GM23338 (cell line): ENCODE measurements at places on chromosomes 6 and 20.

- no peak overlapping the region for H3K4me3 ChIP-seq
- no peaks in the 10 kb centered on the region; the same call in 1 of the 2 replicates for H3K4me1 ChIP-seq
- no peak overlapping the region for H3K27ac ChIP-seq
- no peaks in the 10 kb centered on the region for H3K36me3 ChIP-seq
- no peaks in the 10 kb centered on the region for H3K27me3 ChIP-seq
These were observed 112.0 kb upstream of the SGK1 start for GRCh38 chr6:134429861-134430380.

DNA sequence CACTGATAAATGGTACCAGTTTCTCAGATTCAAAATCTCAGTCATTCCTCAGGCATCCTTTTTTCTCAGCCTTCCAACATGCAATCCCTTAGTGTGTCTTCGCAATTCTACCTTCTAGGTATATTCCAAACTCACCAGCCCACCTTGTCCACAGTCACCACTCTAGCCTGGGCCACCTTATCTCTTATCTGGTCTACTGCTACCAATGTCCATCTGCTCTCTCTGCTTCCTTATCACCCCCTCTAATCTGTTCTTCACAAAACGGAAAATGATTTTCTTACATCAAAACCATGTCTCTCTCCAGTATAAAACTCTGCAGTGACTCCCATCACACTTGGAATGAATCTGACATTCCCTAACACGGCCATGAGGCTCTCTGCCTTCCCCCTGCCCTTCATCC is 91.9 kb downstream of the PREP start:
- DNase-seq, result no peak
- no peak overlapping the region for H3K27ac ChIP-seq
- no peak overlapping the region for H3K4me3 ChIP-seq
- no peaks in the 10 kb centered on the region for H3K4me1 ChIP-seq
- H3K36me3 ChIP-seq, result no peaks in the 10 kb centered on the region

DNA sequence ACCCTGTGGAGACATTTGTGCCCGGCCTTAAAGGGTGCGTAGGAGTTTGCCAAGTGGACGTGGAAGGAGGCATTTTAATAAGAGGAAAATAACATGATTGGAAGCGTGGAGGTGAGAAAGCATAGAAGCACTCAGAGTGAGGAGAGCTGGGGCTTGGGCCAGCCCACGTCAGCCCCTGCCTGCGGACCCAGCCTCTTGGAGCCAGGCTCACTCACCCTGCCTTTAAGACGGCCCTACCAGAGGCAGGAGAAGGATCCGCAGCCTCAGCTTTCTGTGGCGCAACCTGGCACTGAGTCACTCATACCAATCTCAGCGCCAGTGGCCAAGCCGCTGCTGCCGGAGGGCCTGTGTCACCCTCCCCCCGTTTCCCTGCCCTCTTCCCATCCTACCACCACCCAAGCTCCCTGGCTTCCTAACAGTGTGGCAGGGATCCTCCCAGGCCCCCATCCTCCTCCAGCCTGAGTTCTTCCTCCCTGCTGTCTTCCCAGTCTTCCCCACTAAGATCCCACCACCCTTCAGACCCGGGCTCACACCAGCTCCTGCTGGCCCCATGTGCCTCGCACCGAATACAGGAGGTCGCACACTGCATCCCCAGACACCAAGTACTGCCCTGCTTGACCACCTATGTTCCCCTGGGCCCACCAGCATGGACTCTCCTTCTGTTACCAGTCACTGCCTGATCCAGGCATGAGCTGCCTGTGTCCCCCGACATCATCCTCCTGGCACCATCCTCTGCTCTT is 285.2 kb downstream of the UST start:
- no peaks in the 10 kb centered on the region for H3K27me3 ChIP-seq
- no peak for DNase-seq
- H3K36me3 ChIP-seq, result no peaks in the 10 kb centered on the region
- peaks cover 24% of the 10 kb centered on the region for H3K4me1 ChIP-seq
- H3K4me3 ChIP-seq, result no peak overlapping the region
- H3K27ac ChIP-seq, result no peak overlapping the region

- no peak overlapping the region for H3K27ac ChIP-seq
- H3K36me3 ChIP-seq, result peaks cover 10% of the 10 kb centered on the region; the same call in 1 of the 2 replicates
- peaks cover 30% of the 10 kb centered on the region for H3K27me3 ChIP-seq
- H3K4me1 ChIP-seq, result peaks cover 9% of the 10 kb centered on the region
- DNase-seq, result no peak
- H3K4me3 ChIP-seq, result no peak overlapping the region
These were observed 25.3 kb downstream of the RBCK1 start for GRCh38 chr20:433300-433975.

DNA sequence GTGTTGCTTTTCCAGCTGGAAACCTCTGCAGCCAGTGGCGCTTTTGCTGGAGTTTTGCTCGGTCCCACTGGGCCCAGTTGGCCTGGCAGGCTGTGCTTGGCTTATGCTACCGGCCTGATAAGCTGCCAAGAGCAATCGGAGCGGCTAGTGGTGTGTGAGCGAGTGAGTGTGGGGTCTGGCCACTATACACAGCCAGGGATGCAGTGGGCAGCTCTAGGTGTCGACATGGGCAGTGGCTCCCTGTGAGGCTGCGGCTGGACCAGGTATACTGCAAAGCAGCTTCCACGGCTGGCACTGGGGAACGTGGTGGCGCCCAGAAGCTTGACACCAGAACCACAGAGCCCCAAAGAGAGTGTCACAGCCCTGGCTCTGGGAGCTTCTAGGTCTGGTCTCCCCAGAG is 996.5 kb downstream of the GRIK2 start:
- H3K36me3 ChIP-seq, result no peaks in the 10 kb centered on the region
- no peak overlapping the region for H3K4me3 ChIP-seq
- H3K27me3 ChIP-seq, result no peaks in the 10 kb centered on the region
- no peaks in the 10 kb centered on the region for H3K4me1 ChIP-seq
- no peak overlapping the region for H3K27ac ChIP-seq

DNA sequence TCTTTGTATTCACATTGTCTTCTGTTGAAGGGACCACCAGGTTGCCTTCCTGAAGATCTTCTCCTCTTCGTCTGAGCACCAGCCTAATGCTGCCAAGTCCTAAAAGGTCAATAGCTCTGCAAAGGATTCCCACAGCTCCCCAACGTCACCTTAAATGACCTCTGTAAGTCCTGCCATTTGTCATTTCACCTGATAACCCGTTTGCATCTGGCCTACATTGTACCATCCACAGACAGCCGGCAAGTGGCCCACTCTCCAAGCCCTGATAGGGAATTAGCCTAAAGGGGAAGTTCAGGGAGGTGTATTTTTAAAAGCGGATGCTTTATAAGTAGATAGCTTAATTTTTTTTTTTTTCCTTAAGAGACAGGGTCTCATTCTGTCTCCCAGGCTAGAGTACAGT is 127.8 kb downstream of the ZMYND8 start:
- no peak overlapping the region for H3K4me3 ChIP-seq
- no peaks in the 10 kb centered on the region for H3K27me3 ChIP-seq
- peaks cover 9% of the 10 kb centered on the region; the same call in 1 of the 2 replicates for H3K4me1 ChIP-seq
- peaks cover 60% of the 10 kb centered on the region for H3K36me3 ChIP-seq
- H3K27ac ChIP-seq, result peak overlapping the region; percentile 68; the same call in 1 of the 2 replicates

- H3K4me3 ChIP-seq, result 0 out of 2 replicates have a peak overlapping the region, but pooled peaks have one; percentile 1
- H3K27ac ChIP-seq, result 0 out of 2 replicates have a peak overlapping the region, but pooled peaks have one; percentile 2
- H3K27me3 ChIP-seq, result no peaks in the 10 kb centered on the region
- no peak for DNase-seq
These were observed 6.2 kb downstream of the CSE1L start for GRCh38 chr20:49052334-49052733.

DNA sequence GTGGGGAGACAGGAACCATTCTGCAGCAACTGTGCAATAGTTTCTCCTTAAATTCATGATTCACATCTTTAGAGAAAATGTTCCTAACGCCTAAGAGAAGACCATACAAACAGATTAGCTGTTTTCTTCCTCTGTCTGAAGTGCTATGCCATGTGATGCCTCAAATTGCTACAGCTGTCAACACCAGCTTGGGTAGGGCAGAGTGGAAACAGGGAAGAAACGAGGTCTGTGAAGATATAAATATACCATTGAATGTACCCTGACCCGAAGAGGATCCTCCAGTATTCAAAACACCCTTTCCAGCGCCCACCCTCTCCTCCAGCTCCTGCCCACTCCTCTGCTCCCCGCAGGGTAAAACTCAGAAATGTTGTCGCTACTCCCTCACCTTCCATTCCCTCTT is 40.3 kb upstream of the PRND start:
- H3K4me3 ChIP-seq, result no peak overlapping the region
- H3K27ac ChIP-seq, result no peak overlapping the region
- no peak for DNase-seq
- H3K4me1 ChIP-seq, result peaks cover 28% of the 10 kb centered on the region

- no peak overlapping the region for H3K27ac ChIP-seq
- peaks cover 10% of the 10 kb centered on the region for H3K4me1 ChIP-seq
- no peak overlapping the region for H3K4me3 ChIP-seq
- no peak for DNase-seq
- no peaks in the 10 kb centered on the region for H3K27me3 ChIP-seq
- H3K36me3 ChIP-seq, result no peaks in the 10 kb centered on the region
These were observed 168.5 kb downstream of the CDC5L start for GRCh38 chr6:44556046-44556445.

GRCh38 chr6:2264932-2265331 is 19.5 kb upstream of the GMDS start:
- no peak overlapping the region for H3K4me3 ChIP-seq
- H3K27me3 ChIP-seq, result no peaks in the 10 kb centered on the region
- no peak overlapping the region for H3K27ac ChIP-seq
- H3K36me3 ChIP-seq, result no peaks in the 10 kb centered on the region
- DNase-seq, result no peak

GRCh38 chr6:127914240-127914639 is 13.4 kb upstream of the THEMIS start:
- no peaks in the 10 kb centered on the region for H3K27me3 ChIP-seq
- H3K36me3 ChIP-seq, result no peaks in the 10 kb centered on the region
- H3K4me1 ChIP-seq, result no peaks in the 10 kb centered on the region; the same call in 1 of the 2 replicates
- DNase-seq, result no peak
- H3K27ac ChIP-seq, result no peak overlapping the region

GRCh38 chr6:75306064-75306463 is 21.5 kb upstream of the TMEM30A start:
- H3K4me3 ChIP-seq, result no peak overlapping the region
- no peak overlapping the region for H3K27ac ChIP-seq
- no peak for DNase-seq
- no peaks in the 10 kb centered on the region for H3K36me3 ChIP-seq

GRCh38 chr6:164507206-164507940 is 802.0 kb downstream of the C6orf118 start:
- no peaks in the 10 kb centered on the region for H3K4me1 ChIP-seq
- no peaks in the 10 kb centered on the region for H3K27me3 ChIP-seq
- no peak overlapping the region for H3K27ac ChIP-seq
- peak; percentile 1 for DNase-seq
- H3K36me3 ChIP-seq, result no peaks in the 10 kb centered on the region

DNA sequence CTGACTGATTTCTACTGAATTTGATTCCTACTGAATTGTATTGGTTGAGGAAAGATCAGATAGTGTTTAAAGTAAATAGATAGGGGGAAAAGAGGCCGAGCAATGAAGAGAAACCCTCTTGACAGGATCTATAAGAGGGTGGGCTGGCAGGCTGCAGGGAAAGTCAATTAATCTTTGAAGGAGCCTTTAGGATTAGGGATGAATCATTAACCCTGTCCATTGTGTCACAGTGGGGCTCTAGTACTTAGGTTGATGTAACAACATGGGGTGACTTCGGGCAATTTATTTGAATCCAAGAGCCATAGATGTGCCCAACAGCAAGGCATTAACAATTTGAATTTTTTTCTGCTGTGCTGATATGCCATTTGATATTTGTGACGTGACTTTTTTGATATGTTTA is 7.5 kb downstream of the RFX6 start:
- no peaks in the 10 kb centered on the region for H3K4me1 ChIP-seq
- no peak overlapping the region for H3K4me3 ChIP-seq
- peaks cover 1% of the 10 kb centered on the region for H3K27me3 ChIP-seq
- no peak overlapping the region for H3K27ac ChIP-seq

DNA sequence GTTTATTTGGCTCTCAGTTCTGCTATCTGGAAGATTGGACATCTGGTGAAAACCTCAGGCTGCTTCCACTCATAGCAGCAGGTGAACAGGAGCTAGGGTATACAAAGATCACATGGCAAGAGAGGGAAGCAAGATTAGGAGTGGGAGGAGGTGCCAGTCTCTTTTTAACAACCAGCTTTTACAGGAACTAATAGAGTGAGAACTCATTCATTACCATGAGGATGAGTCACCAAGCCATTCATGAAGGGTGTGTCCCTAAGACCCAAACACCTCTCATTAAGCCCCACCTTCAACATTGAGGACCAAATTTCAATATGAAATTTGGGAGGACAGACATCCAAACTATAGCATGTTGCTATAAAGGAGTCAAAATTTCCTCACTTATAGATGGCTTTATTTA is 85.4 kb upstream of the HCRTR2 start:
- H3K27ac ChIP-seq, result no peak overlapping the region
- DNase-seq, result no peak
- no peak overlapping the region for H3K4me3 ChIP-seq
- H3K4me1 ChIP-seq, result no peaks in the 10 kb centered on the region
- no peaks in the 10 kb centered on the region for H3K27me3 ChIP-seq

GRCh38 chr20:43840382-43841070 is 74.1 kb upstream of the TOX2 start:
- no peak overlapping the region for H3K27ac ChIP-seq
- no peaks in the 10 kb centered on the region for H3K4me1 ChIP-seq
- peak; percentile 83 for DNase-seq
- no peak overlapping the region for H3K4me3 ChIP-seq
- H3K27me3 ChIP-seq, result no peaks in the 10 kb centered on the region

- no peaks in the 10 kb centered on the region for H3K27me3 ChIP-seq
- H3K36me3 ChIP-seq, result no peaks in the 10 kb centered on the region
- H3K4me1 ChIP-seq, result no peaks in the 10 kb centered on the region
- DNase-seq, result no peak
- no peak overlapping the region for H3K27ac ChIP-seq
These were observed 91.2 kb upstream of the SULF2 start for GRCh38 chr20:47876311-47877088.

GRCh38 chr20:36541768-36542488 is 609 bp downstream of the MYL9 start:
- no peaks in the 10 kb centered on the region for H3K36me3 ChIP-seq
- H3K27ac ChIP-seq, result peak overlapping the region; percentile 39; the same call in 1 of the 2 replicates
- H3K4me1 ChIP-seq, result peaks cover 16% of the 10 kb centered on the region
- DNase-seq, result peak; percentile 78

DNA sequence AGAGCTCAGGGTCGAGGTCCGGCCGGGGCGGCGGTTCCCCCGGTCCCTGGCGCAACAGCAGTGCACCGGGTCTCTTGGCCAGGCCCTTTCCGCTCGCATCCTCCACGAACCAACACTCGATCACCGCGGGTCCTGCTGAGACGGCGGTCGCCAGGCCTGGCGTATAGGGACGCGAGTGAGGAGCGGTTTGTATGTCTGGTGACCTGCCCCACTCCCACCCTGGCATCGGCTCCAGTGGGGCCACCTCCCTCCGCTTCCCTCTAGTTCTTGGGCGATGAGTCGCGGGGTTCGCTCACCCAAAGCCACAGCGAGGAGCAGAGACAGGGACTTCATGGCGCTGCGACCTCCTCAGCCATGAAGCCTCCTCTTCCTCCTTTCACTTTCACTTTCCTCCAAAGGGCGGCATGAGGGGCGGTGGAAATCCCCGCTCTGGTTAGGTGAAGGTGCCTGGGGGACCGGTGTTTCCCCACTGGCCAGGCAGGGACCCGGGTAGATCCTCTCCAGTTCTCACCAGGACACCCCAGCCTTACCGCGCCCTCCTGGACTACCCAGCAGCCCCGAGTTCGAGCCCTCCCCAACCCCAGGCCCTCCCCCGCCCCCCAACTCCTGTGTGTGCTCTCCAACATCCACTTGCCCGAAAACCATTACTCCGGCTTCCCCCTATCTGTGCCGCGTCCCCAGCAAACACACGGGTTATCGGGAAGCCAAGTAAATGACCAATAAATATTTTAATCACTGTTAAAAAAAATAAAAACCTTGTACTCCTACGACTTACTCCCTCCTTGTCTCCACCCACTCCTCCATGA is at the start of gene TAPBP:
TAPBP (minus strand) TSS at position 370 of the 806 bp plus-strand sequence; CDS start at position 333, 37 bp downstream.
- H3K36me3 ChIP-seq, result no peaks in the 10 kb centered on the region
- H3K4me3 ChIP-seq, result peak within 1 kb of the TSS; percentile 91
- peaks cover 25% of the 10 kb centered on the region for H3K4me1 ChIP-seq
